ENCODE measurements at places on chromosomes 3 and 15.

- peak; percentile 63 for DNase-seq
These were observed 359.7 kb upstream of the ROPN1 start for GRCh38 chr3:124351430-124352148.

DNA sequence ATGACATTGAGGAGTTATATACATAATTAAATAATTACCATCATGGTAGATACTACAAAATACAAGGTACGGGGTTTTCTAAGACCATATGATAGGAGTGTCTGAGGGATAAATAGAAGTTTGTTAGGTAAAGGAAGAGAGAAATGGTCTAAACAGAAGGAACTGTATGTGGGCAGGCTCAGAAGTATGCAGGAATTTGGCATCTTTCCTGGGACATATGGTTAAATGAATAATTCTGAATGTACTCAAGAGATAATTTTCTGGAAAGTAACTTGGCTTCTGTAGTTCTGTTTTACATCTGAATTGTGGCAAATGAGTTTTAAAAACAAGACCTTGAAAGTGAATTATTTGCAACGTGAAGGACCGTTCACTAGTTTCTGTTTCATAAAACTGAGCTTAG is 17.5 kb downstream of the LMCD1 start:
- DNase-seq, result no peak

GRCh38 chr15:90680371-90680935 is 36.7 kb upstream of the BLM start:
- no peak for DNase-seq

DNA sequence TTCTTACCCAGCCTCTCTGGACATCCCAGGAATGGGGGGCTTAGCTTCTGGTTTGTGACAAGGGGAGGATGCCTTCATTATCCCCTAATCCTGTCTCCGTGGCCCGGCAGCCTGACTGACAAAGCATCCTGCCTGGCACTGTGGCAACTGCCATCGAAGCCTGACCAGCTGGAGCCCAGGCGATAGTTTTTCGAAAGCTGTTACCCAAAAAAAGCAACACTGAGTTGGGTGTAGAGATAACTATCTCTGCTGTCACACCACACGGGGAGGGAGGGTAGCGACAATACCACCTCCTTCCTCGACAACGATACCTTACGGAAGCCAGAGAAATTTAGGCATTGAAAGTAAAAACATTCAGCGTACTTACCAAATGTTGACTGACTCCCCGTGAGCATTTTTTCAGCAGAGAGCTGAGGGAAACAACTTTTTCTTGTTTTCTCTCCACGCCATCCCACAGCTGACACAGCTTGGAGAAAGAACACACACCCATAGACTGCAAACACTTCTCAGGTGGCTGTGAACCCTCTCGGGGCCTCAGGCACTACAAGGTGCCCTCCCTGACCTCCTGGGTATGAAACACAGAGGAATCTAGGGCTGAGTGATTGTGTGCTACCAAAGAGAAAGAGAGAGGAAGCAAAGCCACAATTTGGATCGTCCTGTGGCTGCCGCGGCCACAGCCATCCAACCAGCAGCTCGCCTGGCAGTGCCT is 361.9 kb upstream of the ICE2 start:
- no peak for DNase-seq

- no peak for DNase-seq
These were observed 1.0 kb upstream of the RYR3 start for GRCh38 chr15:33309602-33310276.

- no peak for DNase-seq
These were observed 4.3 kb upstream of the MTFMT start for GRCh38 chr15:65033659-65034269.

DNA sequence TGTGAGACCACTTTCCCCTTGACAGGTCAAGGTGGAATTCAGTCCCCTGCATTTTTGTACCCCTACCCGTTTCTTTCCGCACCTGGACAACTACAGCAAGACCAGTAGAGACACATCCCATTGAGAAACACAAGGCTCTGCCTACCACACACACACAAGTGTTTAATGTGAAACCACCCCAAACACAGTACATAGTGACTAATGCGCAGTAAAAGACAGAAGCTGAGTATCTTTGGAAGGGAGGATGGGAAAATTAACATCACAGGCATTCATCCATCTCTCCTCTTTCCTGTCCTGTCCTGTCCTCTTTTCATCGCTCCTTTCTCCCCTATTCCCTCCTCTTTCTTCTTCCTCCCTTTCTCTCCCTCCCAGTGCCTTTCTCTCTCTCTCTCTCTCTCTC is 64.8 kb downstream of the SCN11A start:
- DNase-seq, result no peak

- DNase-seq, result no peak
These were observed 167.2 kb downstream of the RBMS3 start for GRCh38 chr3:29447946-29448627.

- DNase-seq, result no peak
These were observed 49.1 kb downstream of the NR1I2 start for GRCh38 chr3:119831022-119831421.

All from T47D (cell line).